SHP77 (cell line): ENCODE measurements at places on chromosomes 6 and 20.

DNA sequence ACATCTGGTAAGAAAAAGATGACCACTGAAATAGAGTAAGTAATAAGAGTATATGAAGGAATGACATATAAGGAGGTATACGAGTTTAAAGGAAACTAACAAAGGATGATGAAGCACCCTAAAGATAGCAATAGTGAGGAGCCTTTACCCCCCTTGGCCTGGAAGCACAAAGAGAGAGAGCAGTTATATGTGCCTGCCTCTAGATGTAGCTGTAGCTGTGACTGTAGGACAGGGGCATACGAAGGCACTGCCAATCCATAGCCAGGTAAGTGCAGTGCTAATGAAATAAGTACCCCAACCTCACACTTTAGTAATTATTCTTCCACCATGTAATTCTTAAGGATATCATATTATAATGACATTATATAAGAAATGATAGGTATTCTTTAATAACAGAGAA lies 90.1 kb upstream of the FKBP1C start:
- no peak for DNase-seq

GRCh38 chr6:44257025-44257752 lies at the start of gene SLC35B2:
Gene SLC35B2, minus strand, starts transcription at chr6:44257528. Its CDS starts 118 bp downstream, at chr6:44257410.
- DNase-seq = no peak

GRCh38 chr6:151441390-151442166 lies 10.3 kb downstream of the RMND1 start:
- no peak for DNase-seq

GRCh38 chr20:33883164-33883563 lies 72.0 kb downstream of the CHMP4B start:
- no peak for DNase-seq

- no peak for DNase-seq
Measured at GRCh38 chr20:32205843-32206759, 1.4 kb downstream of the PLAGL2 start.

- DNase-seq = no peak
Measured at GRCh38 chr20:22407237-22408193, 176.9 kb downstream of the FOXA2 start.

GRCh38 chr6:26555505-26556262 lies 17.5 kb downstream of the HMGN4 start:
- peak; percentile 65 for DNase-seq

DNA sequence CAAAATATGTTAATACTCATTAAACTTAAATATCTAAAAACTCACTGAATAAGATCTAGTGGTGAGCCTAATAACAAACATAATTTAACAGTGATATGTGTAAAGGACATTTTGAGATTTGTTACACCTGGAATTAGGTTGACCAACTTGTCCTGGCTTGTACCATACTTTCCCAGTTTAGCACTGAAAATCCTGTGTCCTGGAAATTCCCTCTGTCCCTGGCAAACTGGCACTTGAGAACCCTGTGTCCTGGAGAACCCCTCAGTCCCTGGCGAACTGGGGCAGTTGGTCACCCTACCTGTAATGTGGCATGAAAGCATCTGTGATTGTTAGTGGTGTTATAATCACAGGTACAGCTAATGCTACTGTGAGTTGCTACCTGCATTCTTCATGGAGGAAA lies 6.9 kb upstream of the PRND start:
- DNase-seq = no peak

DNA sequence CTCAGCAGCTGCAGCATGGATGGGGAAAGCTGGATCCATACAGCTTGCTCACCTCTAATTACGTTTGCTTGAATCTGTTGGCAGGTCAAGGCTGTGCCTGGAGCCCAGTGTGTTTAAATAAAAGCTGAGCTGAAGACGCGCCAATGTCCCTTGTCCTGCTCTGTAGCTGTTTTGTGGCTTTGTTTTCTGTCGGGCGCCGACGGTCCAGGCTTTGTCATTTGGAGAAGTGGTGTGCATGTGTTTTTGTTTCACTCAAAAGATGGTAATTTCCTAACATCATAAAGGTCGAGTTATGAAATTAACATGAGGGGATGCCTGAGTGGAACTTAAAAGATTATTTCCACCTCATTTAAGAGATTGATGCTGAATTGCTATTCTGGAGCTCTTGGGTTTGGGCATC lies 107.6 kb downstream of the SLC24A3 start:
- DNase-seq = no peak

DNA sequence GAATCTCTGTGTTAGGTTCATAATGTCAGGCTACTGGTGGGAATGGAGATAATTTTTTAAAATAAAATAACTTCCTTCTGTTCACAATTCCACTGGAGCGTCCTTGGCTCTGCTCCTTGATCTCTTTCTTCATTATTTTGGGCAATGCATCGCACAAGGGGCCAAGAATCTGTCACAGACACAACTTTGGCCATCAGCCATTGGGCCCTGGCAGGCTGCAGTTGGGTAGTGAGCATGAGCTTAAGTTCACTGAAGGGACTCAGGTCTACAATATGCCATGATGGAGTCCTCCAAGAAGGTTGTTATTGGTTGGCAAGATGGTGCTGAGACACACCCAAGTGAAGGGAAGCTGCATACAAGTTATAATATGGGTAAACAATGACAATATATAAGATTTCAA lies 40.0 kb downstream of the CYP39A1 start:
- DNase-seq = no peak

GRCh38 chr20:64167676-64168075 lies 3.4 kb downstream of the MYT1 start:
- DNase-seq = no peak

DNA sequence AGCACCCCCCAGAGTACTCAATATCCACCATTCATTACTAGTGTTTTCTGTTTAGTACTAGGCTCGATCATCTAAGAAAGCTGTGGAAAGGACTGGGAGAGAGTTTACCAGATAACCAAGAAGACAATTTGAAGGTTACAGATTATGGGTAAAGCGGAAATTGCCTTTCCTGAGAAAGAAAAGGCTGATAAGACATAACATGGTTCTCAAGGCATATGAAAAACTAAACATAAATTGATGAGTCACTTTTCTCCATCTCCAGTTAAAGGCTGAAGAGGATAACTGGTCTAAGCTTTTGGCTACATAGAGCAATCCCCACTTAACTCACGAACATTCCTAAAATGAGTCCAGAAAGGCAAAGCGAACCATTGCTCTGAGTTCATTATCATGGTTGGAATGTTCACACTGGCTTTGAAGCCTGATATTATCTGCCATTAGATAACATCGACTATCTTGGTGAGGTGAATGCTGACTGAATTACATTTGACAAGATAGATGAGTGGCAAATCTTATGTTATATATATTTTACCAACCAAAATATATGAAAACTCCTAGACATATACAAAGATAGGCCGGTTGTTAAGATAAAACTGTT lies 65.8 kb downstream of the BTBD9 start:
- DNase-seq = no peak

DNA sequence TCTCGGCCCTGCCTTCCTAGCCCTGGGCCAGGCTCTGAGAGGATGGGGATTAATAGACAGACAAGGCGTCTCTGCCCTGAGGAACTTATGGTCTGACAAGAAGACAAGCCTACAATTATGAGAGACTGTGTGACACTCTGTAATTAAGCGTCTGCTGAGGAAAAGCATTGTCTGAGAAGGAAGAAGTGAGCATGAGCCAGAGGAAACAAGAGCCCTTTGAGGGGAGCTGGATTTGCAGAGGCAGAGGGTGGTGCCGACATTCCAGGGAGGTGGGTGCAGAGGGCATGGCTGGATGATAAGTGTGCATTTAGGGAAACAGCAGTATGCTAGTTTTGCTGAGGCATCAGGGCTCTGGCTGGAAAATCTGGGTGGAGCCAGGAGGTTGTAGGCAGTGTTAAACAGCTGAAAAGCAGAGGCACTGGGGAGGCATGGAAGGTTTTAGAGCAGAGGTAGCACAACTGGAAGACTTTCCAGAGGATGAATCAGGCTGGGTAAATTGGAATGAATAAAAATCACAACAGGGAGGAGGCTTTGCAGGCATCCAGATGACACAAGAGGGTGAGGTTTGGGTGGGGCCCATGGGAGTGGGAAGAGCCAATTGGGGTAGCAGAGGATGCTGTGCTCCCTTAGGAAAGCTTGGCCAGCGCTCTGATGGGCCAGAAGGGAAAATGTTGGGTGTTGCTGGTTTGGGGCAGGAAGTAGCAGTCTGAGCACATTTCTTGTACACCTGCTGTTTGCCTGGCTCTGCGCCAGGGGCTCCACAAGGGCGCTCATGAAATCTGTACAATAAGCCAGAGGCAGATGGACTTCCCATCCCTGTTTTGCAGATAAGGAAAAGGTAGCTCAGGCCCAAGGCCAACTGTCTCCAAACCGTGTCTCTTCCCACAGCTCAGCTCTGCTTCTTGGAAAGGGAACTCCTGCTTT lies 74.0 kb upstream of the MYL9 start:
- peak; percentile 85 for DNase-seq

DNA sequence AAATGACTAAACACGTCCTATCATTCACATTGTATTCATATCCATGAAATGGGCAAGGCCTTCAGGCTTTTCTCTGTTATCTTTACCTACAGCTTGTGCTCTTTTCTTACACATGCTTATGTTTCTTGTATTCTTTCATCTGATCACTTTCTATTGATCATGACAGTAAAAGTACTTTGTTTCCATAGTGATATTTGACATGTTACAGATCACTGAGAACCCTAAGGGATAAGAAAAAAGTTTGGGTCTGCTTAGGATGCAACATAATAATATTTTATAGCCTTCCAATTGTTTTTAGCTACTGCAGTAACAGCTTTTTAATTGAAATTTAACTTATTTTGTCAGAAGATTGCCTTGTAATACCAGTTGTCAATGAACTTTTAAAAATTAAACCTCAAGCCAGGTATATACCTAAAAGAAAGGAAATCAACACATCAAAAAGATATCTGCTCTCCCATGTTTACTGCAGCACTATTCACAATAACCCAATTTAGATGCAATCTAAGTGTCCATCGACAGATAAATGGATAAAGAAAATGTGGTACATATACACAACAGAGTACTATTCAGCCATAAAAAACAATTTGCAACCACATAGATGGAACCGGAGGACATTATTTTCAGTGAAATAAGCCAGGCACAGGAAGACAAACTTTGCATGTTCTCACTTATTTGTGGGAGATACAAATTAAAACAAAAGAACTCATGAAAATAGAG lies 3.0 kb upstream of the SMIM8 start:
- no peak for DNase-seq

DNA sequence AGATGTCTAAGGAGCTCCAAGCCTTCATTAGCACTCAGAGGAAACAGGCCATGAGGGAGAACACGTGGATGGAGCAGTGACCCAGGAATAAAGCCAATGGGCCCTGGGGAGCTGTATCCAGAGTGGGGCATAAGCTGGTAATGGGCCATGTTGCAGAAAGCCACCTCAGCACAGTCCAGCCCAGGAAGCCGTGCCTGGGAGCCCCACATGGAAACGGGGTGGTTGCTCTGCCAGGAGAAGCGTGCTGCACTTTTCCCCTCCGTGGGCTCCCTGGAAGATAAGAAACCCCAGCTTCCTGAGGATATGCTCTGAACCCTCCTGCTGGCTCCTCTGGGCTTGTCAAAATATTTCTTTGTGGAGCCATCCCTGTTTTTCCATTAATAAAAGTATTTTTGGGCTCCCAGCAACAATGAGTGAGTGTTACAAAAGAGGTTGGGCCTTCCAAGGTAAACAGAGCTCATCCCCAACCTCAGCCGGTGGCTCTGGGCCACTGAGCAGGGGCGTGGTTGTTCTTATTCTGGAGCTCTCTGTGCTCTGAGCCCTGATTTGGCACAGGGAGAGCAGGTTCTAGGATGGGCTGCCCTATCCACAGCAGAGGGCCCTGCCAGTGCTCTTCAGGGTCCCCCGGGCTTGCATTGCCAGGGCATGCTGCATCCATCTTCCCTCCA lies 31.2 kb upstream of the NFATC2 start:
- no peak for DNase-seq

- no peak for DNase-seq
Measured at GRCh38 chr20:1818895-1819294, 76.3 kb upstream of the SIRPA start.

DNA sequence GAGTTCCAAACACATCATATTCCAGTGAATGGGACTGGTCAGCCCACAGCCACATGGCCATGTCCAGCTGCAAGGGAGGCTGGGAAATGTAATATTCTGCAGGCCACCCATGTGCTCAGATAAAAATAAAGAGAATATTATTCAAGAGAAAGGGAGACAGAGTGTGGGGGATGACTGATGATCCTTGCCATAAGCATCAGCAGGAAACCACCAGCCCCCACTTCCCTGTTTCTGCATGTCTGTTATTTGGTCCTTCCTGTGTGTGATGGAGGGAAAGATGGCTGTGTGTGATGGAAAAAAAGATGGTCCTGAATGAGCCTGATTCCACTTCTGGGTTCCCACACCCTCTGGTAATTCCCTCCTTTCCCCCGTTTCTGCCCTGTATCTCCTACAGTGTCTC lies 13.1 kb upstream of the RSPO4 start:
- DNase-seq = no peak

DNA sequence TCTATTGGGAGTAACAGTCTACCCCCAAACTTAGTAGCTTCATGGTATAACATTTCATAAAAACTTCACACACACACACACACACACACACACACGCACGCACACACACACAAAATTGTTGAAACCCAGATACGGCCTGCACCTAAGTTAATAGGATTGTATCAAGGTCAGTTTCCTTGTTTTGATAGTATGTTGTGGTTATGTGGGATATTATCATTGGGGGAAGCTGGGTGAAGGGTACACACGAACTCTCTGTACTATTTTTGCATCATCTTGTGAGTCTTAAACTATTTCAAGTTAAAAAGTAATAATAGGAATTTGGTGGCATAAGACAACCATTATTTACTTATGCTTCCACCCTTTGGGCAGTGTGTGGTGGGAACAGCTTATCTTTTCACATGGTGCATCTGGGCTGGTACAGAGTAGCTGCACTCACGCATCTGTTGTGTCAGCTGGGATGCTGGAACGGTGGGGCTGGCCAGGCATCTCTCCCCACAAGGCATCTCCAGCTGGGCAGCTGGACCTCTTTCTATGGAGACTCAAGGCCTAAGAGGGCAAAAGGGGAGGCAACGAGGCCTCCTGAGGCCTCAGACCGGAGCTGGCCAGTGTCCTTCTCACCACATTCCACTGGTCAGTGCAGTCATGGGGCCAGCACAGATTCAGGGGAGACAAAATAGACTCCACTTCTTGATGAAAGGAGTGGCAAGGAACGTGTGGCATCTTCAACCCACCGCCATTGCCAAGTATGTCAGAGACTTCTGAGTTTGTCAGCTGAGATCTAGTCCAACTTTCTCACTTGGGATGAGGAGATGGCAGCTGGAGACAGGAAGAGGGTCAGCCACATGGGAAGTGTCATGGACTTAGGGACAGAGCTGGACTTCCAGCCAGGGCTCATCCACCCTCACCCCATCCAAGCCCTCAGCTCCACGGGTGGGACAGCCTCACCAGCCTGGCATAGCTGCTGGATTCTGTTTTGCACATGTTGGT lies 20.5 kb upstream of the IP6K3 start:
- no peak for DNase-seq

- no peak for DNase-seq
Measured at GRCh38 chr20:18999086-18999485, 185.5 kb downstream of the SCP2D1 start.

DNA sequence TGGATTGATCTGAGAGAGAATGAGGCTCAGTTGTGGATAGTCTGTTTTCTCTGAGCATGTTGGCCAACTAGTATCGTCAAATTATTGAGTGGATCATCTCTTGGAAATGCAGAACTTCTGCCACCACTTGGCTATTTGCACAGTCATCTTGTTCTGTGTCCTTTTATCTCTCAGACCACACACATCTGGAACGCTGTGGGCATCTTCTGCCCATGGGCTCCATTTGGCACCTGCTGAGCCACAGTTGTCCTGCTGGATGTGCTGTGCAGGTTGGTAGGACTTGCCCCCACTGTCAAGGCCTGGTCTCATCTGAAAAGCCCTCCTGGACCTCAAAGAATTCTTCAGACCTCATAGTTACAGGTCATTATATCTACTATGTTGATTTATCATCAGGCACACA lies 16.7 kb upstream of the C20orf144 start:
- DNase-seq = no peak
